ENCODE measurements at places on chromosomes 12 and 14.

- no peak for DNase-seq
These were observed 36.1 kb downstream of the NCOR2 start for GRCh38 chr12:124531281-124531745.

DNA sequence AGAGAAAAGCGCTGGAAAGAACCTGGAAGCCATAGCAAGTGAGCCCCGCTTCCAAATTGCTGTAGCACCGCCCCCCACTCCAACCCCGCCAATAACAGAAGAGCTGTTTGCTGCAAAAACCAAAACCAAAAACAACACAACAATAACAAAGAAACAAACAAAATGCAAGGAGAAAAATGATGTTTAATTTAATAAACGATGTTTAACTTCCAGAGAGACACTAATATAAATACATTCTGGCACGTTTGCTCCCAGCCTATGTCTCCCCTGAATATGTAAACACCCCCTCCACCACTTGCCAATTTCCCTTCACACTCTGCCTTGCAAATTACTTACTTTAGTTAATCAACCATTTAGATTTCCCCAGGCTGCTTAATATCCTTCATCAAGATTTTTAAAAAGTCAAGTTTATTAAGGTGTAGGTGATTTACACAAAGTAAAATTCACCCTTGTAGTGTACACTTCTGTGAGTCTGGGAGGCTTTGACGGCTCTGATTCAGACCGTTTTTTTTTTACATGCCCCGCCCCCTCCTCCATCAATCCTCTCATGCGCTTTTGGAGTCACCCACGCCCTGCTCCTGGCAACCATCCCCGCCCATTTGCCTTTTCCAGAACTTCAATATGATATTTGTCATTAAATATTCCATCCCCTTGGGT, 482 bp upstream of the IFI27L2 start:
- no peak for DNase-seq

DNA sequence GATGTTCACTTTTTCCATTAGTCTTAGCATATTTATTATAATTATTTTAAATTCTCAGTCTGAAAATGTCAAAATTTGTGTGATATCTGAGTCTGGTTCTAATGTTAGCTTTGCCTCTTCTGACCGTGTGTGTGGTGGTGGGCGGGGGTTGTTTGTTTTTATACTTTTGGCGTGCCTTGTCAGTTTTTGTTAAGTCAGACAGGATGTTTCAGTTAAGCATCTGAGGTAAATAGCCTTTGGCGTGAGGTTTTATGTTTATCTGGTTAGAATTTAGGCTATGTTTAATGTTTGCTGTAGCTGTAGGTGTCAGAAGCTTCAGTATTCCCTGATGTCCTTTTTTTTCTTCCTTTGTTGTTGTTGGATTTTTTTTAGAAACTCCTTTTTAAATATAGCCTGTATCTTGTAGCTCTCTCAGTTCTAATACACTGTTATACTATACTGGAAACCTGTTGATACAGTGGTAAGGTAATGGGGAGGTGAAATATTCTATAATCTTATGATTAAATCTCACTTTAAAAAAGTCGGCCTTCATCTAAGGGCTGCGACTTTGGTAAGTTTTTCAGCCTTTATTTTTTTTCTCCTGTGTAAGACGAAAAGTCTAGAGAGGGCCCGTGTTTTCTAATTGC, 111.6 kb downstream of the SCAF11 start:
- no peak for DNase-seq

DNA sequence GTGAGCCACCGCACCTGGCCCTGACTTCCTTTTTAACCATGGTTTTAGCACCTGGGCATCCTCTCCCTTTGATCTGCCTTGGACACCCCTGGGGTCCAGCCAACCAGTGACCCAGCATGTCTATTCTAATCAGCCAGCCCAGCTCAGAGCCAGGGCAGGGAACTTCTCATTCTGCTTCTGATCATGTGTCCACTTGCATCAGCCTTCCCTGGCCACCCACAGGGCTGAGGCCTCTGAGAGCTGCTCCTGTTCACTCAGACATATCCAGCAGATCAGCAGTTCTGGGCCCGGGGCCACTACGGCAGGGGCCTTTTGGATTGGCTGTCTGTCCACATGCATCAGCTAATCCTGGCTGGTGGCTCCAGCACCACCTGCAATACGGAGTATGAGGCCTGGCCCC, 117.9 kb upstream of the MAP1LC3B2 start:
- DNase-seq, result no peak

- no peak for DNase-seq
These were observed 198.6 kb downstream of the BCL11B start for GRCh38 chr14:99073431-99073830.

DNA sequence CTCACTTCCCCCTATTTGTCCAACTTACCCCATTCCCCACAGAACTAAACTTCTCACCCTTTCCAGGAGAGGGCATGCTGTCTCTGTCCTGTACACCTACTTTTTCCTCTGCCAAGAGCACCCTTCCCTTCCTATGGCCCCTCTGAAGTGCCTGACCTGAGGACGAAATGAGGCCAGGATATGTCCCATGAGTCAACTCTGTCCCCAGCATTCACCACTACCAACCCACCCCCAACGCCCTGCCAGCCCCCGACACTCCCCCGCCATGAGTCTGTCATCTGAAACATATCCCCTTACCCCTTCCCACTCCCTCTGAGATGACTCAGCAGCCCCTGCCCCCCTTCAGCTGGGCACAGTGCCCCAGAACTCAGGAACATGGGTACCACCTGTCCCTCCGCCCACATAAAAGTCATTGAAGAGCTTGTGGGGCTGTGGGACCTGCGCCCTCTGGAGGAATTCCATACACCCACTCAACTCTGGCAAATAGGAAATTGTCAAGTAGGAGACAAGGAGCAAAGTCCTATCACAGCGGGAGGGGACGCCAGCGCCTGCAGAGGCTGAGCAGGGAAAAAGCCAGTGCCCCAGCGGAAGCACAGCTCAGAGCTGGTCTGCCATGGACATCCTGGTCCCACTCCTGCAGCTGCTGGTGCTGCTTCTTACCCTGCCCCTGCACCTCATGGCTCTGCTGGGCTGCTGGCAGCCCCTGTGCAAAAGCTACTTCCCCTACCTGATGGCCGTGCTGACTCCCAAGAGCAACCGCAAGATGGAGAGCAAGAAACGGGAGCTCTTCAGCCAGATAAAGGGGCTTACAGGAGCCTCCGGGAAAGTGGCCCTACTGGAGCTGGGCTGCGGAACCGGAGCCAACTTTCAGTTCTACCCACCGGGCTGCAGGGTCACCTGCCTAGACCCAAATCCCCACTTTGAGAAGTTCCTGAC, 26.3 kb downstream of the ITGA7 start:
- no peak for DNase-seq
